Upper lobe of right lung (tissue), 1 donor: ENCODE measurements at places on chromosomes 12 and 14. TPM values are rescaled to one million over a fixed set of nuclear protein-coding genes. Genes with fewer than 3 reads are reported as not detected.

DNA sequence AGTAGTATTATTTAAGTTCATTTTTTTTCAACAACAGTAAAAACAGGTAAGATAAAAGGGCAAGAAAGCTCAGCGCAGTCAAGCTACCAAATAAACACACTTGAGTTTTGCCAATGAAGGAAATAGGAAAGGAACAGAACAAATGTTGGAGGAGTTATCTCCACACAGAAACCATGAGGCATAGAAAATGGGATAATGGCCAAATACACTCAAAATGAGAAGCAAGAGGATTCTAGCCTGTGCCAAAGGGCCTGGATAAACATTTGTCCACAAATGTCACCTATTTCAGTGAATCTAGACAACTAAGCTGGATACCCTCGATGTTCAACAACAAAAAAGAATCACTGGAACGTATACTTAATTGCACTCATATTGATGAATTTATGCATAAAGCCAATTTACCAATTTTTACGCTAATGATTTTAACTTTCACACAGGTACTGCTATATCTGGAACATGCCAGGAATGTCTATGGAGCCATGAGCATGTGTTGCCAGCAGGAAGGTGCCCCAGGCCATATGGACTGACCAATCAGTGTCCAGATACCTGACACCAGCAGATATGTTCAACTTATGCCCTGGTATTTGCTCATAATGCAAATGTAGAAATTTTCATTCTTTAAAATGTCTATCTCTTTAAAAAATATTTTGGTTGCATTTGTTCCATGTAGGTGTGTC lies 21.1 kb downstream of the ST8SIA1 start:
- no peaks in the 10 kb centered on the region for H3K36me3 ChIP-seq
- H3K27me3 ChIP-seq, result no peaks in the 10 kb centered on the region
- peaks cover 4% of the 10 kb centered on the region for H3K4me1 ChIP-seq
- no peak overlapping the region for H3K4me3 ChIP-seq
- DNase-seq, result no peak
- no peak overlapping the region for H3K27ac ChIP-seq

DNA sequence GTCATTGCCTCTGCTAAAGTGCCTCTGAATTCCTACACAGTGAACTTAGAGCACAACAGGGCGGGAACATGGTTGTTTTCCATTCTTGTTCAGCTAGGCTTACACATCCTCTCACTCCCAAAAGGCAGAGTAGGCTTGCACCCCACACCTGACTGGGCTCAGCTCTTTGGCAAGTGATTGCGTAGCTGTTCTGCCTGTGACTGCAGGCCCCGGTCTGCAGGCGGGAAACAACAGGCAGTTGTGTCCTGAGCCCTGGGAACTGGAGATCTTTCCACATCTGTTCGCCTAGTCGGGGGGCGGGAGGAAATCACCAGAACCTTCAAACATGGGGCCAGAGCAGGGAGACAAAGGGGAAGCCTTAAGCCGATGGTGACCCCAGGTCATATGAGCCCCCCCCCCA lies 274.7 kb downstream of the ZFP36L1 start:
- H3K36me3 ChIP-seq, result no peaks in the 10 kb centered on the region
- no peak for DNase-seq
- no peak overlapping the region for H3K27ac ChIP-seq
- H3K4me3 ChIP-seq, result no peak overlapping the region
- H3K4me1 ChIP-seq, result peaks cover 40% of the 10 kb centered on the region

- H3K4me3 ChIP-seq, result no peak overlapping the region
- no peaks in the 10 kb centered on the region for H3K36me3 ChIP-seq
- H3K27ac ChIP-seq, result no peak overlapping the region
- peaks cover 10% of the 10 kb centered on the region for H3K4me1 ChIP-seq
- no peaks in the 10 kb centered on the region for H3K27me3 ChIP-seq
Observed at GRCh38 chr12:93137656-93138612, 208.8 kb upstream of the EEA1 start.

- no peak for DNase-seq
- no peaks in the 10 kb centered on the region for H3K27me3 ChIP-seq
- no peaks in the 10 kb centered on the region for H3K36me3 ChIP-seq
- no peak overlapping the region for H3K27ac ChIP-seq
- peaks cover 7% of the 10 kb centered on the region for H3K4me1 ChIP-seq
Observed at GRCh38 chr12:14279845-14280244, 85.6 kb upstream of the ATF7IP start.

DNA sequence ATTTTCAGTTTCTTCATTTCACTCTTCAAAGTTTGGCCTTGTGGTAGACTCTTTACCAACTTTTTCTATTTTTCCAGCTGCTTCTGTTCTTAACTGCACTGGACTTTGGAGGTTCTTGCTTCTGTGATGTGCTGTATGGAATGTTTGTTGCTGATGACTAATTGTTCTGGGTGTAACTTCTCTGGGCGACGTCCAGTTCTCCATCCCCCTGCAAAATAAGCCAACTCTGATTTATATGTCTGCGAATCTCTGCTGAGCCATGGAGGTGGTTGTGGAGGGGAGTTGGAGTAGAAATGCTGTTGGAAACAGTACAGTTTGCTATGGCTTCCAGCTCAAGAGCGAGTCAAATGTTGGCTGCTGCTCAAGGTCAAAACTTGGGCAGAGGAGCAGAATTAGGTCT lies 113.9 kb upstream of the DYRK2 start:
- no peak for DNase-seq
- no peak overlapping the region for H3K4me3 ChIP-seq
- H3K4me1 ChIP-seq, result no peaks in the 10 kb centered on the region
- no peaks in the 10 kb centered on the region for H3K36me3 ChIP-seq

GRCh38 chr12:117526757-117527478 lies 165.5 kb upstream of the NOS1 start:
- H3K27ac ChIP-seq, result no peak overlapping the region
- H3K27me3 ChIP-seq, result no peaks in the 10 kb centered on the region
- DNase-seq, result no peak

GRCh38 chr12:84841591-84841990 lies 71.0 kb downstream of the SLC6A15 start:
- H3K27ac ChIP-seq, result no peak overlapping the region
- H3K36me3 ChIP-seq, result no peaks in the 10 kb centered on the region
- no peaks in the 10 kb centered on the region for H3K27me3 ChIP-seq
- no peak overlapping the region for H3K4me3 ChIP-seq
- DNase-seq, result no peak
- H3K4me1 ChIP-seq, result no peaks in the 10 kb centered on the region

DNA sequence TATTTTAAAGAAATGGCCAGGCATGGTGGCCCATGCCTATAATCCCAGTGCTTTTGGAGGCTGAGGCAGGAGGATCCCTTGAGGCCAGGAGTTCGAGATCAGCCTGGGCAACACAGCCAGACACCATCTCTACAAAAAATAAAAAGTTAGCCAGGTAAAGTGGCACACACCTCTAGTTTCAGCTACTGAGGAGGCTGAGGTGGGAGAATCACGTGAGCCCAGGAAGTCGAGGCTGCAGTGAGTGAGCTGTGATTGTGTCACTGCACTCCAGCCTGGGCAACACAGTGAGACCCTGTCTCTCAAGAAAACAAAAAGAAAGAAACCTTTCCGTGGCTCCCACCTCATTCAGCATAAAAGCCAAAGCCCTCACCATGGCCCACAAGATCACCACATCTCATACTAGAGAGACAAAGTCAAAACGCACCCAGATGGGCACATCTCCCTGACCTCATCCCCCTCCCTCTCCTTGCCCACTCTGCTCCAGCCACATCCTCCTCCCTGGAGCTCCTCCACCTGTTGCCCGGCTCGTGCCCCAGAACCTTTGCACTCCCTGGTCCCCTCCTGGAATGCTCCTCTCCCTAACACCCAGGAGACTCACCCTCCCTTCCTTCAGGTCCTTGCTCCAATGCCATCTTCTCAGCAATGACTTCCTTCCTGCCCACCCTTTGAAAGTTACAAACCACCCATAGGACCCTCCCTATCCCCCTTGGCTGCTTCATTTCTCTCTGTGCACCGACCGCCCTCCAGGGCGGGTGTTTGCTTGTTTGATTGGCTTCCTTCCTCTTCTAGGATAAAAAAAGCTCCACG lies 4.8 kb upstream of the SCARB1 start:
- no peaks in the 10 kb centered on the region for H3K27me3 ChIP-seq
- no peaks in the 10 kb centered on the region for H3K36me3 ChIP-seq
- H3K27ac ChIP-seq, result peak overlapping the region; percentile 66
- H3K4me1 ChIP-seq, result peaks cover 8% of the 10 kb centered on the region
- no peak for DNase-seq
- peak overlapping the region; percentile 2 for H3K4me3 ChIP-seq

GRCh38 chr12:70094467-70094866 lies 148.8 kb upstream of the CNOT2 start:
- no peaks in the 10 kb centered on the region for H3K4me1 ChIP-seq
- no peaks in the 10 kb centered on the region for H3K36me3 ChIP-seq
- no peaks in the 10 kb centered on the region for H3K27me3 ChIP-seq

GRCh38 chr12:93156086-93156716 lies 221.5 kb upstream of the NUDT4 start:
- no peak for DNase-seq
- no peaks in the 10 kb centered on the region for H3K36me3 ChIP-seq
- H3K4me3 ChIP-seq, result no peak overlapping the region
- no peaks in the 10 kb centered on the region for H3K4me1 ChIP-seq
- H3K27me3 ChIP-seq, result no peaks in the 10 kb centered on the region

DNA sequence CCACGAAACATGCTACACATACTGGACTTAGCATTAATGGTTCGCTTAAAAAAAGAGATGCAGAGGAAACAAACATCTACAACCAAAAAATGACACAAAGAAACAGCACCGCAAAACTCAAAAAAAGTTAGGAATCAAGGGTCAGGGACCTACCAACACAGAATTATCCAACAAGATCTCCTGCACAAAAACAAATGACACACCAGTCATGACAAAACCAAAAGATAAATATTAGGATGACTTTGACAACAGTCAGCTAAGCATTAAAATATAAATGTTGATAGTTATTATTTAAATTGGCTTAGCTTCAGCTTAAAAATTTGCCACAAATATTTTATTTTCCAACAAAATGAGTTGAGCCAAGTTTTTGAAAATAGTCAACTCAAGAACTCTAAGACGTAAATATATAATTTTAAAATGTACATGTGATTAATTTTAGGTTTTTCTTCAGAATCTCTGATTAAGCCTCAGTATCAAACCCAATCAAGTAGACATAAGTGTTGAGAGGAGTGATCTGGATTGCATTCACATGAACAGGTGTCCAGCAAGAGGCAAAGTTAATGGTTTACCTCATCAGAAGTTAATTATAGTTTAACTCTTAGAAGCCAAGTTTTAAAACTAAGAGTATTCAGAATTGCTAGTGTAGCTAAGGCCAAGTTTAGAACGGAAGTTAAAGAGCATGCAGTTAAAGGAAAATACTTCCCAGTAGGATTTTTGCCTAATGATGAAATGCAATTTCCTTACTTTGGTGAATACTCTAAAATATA lies 79.9 kb downstream of the HEATR5A start:
- no peaks in the 10 kb centered on the region for H3K4me1 ChIP-seq
- H3K4me3 ChIP-seq, result no peak overlapping the region
- no peaks in the 10 kb centered on the region for H3K27me3 ChIP-seq
- no peak overlapping the region for H3K27ac ChIP-seq

DNA sequence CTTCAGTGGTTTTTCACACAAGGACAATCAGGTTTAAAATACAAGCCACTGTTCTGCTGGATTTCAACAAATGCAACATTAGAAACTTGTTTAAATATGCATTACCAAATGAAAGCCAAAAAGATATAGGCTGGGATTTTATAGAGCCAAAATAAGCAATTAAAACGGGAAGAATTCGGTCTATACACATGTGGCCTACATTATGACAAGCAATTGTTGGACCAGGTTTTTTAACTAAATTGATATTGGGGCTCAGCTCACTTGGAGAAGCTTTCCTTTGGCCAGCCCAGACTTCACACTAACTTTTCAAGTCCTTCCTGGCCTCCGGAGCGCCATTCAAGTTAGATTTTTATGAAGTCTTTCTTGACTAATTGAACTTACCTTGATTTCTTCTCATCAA lies 16.9 kb upstream of the PDE3A start:
- no peaks in the 10 kb centered on the region for H3K27me3 ChIP-seq
- no peak overlapping the region for H3K4me3 ChIP-seq
- no peaks in the 10 kb centered on the region for H3K4me1 ChIP-seq
- H3K36me3 ChIP-seq, result no peaks in the 10 kb centered on the region
- H3K27ac ChIP-seq, result no peak overlapping the region

DNA sequence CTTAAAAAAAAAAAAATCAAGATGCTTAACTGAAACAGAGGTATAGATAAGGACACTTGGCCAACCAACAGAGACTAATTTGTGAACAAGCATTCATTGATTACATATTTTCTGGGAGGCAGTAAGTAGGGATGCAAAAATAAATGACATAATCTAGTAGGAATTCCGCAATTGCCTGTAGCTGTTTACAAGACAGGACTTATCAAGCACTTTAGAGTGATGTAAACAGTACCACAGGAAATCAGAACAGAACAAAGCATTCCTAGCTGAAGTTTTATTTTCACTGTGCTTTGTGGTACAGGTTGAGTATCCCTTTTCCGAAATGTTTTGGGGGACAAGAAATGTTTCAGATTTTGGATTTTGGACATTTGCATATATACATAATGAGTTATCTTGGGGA lies 68.2 kb upstream of the FGD4 start:
- H3K4me3 ChIP-seq, result no peak overlapping the region
- no peaks in the 10 kb centered on the region for H3K36me3 ChIP-seq
- H3K27me3 ChIP-seq, result no peaks in the 10 kb centered on the region
- H3K27ac ChIP-seq, result peak overlapping the region; percentile 26
- H3K4me1 ChIP-seq, result peaks cover 5% of the 10 kb centered on the region

- no peaks in the 10 kb centered on the region for H3K4me1 ChIP-seq
- no peak overlapping the region for H3K27ac ChIP-seq
- H3K4me3 ChIP-seq, result no peak overlapping the region
- peaks cover 45% of the 10 kb centered on the region for H3K27me3 ChIP-seq
Observed at GRCh38 chr12:113500306-113500675, 28.6 kb upstream of the LHX5 start.

- H3K4me3 ChIP-seq, result no peak overlapping the region
- peaks cover 6% of the 10 kb centered on the region for H3K27me3 ChIP-seq
- no peaks in the 10 kb centered on the region for H3K36me3 ChIP-seq
- no peak overlapping the region for H3K27ac ChIP-seq
- no peak for DNase-seq
Observed at GRCh38 chr12:52655251-52655650, 3.2 kb upstream of the KRT2 start.

DNA sequence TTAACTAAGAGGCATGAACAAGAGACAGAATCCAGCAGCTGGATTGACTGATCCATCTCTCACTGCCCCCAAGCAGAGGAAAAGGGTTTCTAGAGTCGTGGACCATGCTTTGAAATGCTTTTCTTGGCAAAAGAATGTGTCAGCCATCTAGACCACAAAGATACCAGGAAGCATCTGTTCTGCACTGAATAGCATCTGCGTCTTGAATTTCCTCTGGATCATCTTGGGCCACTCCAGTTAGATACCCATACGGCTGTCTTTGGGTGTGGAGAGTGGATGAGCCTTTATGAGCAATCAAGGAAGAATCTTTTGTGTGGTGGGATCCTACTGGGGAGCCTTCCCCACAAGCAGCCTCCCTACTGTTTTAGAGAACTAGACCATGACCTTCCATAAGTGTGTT lies 16.0 kb upstream of the RFX4 start:
- no peak overlapping the region for H3K4me3 ChIP-seq
- no peak for DNase-seq
- H3K36me3 ChIP-seq, result no peaks in the 10 kb centered on the region
- H3K4me1 ChIP-seq, result no peaks in the 10 kb centered on the region

Gene PTPRB
- total RNA-seq, result 196 TPM

Gene DIO3
- 0.67 TPM for total RNA-seq

Gene CMA1
- total RNA-seq, result 1.4 TPM

Gene FSCB
- not detected for total RNA-seq

Gene KRT74
- not detected for total RNA-seq

Gene SOX5
- 20.1 TPM for total RNA-seq

Gene RARG
- 23.8 TPM for total RNA-seq

Gene C12orf56
- total RNA-seq, result not detected

Gene KIF26A
- total RNA-seq, result 5.9 TPM

Gene TBPL2
- total RNA-seq, result not detected

Gene TSPAN8
- 11.2 TPM for total RNA-seq

Gene NRIP2
- 0.61 TPM for total RNA-seq

Gene CPSF2
- total RNA-seq, result 58.6 TPM
